Naive thymus-derived CD8-positive, alpha-beta T cell (primary cell): ENCODE measurements at places on chromosomes 5 and 9. TPM values are rescaled to one million over a fixed set of nuclear protein-coding genes. Genes with fewer than 3 reads are reported as not detected.

DNA sequence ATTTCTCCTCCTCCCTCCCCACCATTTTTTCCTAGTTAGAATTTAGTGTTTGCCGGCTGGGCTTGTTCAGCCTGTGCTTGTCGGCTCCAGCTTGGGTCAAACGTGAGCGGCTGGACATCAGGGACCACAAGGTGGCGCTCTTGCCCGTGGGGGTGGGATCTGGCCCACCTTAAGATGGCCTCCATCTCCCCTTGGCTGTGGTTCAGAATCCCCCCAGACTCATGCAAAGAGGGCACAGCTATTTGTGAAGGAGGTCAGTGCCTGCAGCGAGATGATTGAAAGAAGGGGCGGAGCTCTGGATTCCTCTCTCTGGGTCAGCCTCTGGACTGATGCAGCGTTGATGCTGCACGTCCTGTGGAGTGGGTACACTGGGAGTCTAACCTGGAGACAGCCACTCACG lies 283.3 kb upstream of the TUT7 start:
- DNase-seq, result no peak

DNA sequence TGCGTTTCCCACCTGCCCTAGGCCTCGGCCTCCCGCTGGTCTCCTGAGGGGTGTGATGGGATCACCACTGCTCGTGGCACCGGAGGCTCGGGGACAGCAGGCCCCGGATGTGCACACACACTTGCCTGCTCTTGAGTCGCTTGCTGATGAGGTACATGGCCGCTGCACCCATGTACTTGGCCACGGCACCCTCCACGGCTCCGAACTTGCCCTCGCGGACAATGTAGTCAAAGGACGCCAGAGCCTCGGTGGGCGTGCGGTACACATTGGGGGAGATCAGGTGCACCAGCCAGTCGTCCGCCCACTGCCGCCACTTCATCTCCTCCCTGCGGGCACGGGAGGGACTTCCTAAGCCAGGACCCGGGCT lies 4.7 kb downstream of the PTGES2 start:
- DNase-seq, result no peak

CCNI2 gene
- 1.7 TPM for polyA plus RNA-seq

GOLM1 gene
- 0.83 TPM for polyA plus RNA-seq

GRCh38 chr5:179292681-179293635 lies 52.3 kb downstream of the ADAMTS2 start:
- no peak for DNase-seq

DNA sequence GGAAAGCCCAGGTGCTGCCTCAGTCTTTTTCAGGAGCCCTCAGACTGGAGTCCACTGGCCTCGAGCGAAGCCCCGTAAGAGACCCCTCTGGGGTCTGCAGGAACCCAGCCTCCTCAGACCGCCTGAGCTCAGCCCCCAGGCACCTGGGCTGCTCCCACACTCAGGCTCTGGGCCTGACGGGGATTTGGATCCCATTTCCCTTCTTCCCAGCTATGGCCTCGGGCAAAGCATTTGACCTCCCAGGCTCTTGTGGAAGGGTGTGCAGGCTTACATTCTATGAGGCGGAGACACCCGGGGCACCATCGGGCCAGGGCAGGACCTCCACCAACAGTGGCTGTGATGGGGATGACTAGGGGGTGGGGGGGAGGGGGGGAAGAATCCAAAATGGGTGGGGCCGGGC lies 4.5 kb downstream of the AGPAT2 start:
- no peak for DNase-seq

GRCh38 chr9:112789473-112789872 lies 38.9 kb downstream of the SNX30 start:
- no peak for DNase-seq

ZNG1C gene
- 20.3 TPM for polyA plus RNA-seq

DNA sequence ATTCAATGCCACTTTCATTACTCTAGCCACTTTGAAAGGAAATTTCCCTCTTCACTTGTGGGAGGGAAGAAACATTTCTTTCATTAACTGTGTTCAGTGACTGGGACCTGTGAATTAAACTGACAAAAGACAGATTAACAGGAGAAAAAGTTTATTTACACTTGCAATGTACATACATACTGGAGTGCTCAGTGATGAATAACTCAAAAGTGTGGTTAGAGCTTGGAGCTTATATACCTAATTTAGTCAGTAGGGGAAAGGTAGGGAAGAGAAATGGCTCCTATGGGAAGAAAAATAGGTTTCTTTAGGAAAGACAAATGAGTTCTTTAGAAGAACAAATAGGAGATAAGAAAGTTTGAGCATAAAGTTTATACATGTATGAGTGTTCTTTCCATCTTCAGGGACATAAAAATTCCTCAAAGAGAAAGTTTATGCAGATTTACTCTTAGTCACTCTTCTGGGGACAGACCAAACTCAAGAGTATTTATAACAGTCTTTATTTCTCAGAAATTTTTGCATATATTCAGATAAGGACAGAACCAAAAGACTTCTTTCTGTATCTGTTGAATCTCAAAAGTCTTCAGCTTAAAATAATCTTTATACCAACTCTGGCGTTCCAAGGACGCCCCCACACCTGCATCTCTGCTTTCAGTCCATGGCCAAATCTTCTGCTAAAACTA lies 120.0 kb upstream of the RAI14 start:
- DNase-seq, result no peak

DNA sequence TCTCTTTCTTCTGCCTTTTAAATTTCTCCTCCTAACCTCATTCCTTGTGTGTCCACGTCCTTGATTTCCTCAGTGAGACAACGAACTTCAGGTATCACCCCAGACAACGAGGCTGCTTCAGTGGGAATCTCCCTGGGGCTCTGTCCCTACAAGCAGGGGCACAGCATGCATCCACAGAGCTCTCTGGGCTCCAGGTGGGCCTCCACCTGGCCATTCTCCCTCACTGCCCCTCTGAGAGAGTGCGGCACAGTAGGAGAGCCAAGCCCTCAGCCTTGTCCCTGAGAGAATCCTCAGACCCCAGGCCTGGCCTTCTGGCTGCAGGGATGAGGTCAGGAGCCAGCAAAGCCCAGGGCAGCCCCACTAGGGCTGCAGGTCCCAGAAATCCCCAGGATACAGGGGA lies 105.3 kb downstream of the LHFPL2 start:
- DNase-seq, result no peak

- DNase-seq, result no peak
Measured at GRCh38 chr5:146240951-146241350, 37.5 kb downstream of the RBM27 start.

DNA sequence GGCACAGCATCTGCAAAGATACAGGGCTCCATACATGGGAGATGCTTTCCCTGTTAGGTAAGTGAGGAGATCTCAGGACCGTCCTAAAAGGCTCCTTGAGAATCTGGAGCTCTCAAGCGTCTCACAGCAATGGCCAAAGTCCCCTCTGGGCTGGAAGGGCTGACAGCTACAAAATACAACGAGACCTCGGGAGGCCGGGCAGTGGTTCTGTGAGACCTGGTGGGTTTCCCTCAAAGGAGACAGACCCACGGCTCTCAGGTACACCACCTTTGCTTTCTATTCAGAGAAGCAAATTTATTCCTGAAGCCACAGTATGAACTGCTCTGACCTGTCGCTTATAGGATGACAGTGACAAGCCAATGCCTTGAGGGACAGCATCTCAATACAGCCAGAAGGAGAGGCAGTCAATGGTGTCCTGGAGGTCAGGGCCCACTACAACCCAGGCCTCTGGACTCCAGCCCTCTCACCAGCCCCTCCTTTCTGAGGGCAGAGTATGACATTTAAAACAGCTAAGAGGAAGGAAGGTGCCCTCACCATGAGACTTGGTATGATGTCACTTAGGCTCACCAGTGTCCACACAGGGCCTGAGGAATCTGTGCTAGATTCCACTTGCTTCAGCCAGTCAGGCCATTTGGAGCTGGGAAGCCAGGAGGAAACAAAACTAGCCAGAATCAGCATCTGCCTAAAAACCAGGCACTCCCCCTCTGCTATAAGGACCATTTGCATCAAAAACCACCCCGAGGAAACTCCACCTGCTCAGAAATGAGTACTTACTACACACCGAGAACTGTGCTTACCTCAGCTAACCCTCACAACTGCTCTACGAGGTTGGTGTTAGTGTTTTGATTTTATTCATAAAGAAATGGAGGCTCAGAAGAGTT lies 86.5 kb upstream of the FSTL4 start:
- DNase-seq, result no peak

CDH12 gene
- polyA plus RNA-seq, result not detected

GRCh38 chr9:114631166-114631565 lies 20.1 kb downstream of the TMEM268 start:
- DNase-seq, result no peak

CNTNAP3 gene
- polyA plus RNA-seq, result not detected

DNA sequence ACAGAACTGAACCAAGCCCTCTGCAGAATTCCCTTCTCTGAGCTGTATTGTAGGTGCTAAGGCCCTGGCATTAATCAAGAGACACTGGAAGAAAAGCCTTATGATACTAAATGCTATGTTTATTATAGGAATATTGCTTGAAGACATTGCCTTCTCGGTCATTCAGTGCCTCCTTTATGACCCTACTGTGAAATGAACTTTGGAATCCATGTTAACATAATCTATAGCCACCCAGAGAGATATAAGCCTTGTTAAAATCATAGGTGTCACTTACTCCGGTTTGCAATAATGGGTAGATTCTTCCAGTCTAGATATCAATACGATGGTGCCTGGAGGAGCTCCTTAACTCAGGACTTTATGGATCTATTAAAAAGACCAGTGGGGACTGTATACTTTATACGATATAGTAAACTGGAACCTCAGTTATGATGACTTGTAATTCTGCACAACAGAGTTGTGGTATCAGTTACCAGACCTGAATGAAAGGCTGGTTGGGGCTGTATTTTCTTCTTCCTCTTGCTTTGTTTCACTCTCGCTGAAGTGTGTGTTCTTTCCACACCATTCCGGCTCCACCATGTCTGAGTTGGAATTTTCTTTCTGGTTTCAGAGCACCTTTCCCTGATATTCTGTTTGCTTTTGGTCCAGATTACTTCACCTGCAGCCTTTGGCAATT lies 154.5 kb downstream of the DROSHA start:
- DNase-seq, result no peak

- no peak for DNase-seq
Measured at GRCh38 chr5:7419846-7420245, 23.9 kb downstream of the ADCY2 start.

DNA sequence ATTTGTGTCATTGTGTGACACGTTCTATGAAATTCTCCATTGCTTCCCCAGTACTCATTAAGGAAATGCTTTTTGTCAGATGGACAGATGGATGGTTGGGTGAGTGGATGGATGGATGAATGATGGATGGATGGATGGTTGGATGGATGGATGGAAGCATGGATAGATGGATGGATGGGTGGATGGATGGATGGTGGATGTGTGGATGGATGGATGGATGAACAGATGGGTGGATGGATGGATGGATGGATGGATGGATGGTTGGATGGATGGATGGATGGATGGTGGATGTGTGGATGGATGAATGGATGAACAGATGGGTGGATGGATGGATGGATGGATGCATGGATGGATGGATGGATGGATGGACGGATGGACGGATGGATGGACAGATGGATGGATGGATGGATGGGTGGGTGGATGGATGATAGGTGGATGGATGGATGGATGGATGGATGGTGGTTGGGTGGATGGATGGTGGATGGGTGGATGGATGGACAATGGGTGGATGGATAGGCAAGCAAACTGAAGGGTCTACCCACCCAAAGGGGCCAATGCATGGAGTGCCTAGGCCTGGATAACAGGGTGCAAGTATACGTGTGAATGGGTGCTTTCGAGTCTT lies 24.0 kb upstream of the GTF3C5 start:
- DNase-seq, result no peak

ARHGEF39 gene
- polyA plus RNA-seq, result 0.24 TPM

DNA sequence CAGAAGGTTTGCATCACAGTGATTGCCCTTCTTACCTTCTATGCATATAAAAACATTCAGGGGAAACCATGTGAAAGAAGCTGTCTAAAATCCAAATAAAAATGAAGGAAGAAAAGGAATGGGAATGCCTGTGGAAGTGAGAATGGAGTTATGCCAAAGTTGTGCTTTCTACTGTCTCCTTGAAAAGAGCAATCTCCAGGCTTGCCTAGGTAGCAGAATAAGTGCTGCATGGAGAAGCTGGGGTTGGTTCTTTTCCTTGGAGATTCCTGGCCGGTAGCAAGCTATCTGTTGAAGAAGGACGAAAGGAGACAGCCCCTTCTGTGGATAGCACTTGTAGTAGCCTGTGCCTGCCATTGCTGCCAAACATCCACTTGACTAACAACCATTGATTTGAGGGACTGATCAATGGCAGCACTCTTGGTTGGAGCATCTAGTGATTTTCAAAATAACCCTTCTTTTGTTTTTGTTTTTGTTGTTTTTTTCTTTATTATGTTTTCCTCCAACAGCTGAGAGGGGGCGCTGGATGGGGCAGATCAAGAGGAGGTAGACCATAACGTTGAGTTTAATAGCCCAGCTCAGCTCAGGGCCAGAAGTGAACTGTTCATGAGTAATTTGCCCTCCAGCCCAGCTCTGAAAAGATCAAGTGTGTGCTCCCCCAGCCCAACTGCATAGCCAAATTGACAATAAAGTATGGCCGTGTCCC lies 1.6 kb downstream of the PLCXD3 start:
- DNase-seq, result no peak

PLAC8L1 gene
- polyA plus RNA-seq, result not detected

PDE6A gene
- polyA plus RNA-seq, result not detected

FLT4 gene
- polyA plus RNA-seq, result 2.8 TPM

- DNase-seq, result no peak
Measured at GRCh38 chr5:52342361-52342760, 445.4 kb upstream of the ITGA1 start.

DNA sequence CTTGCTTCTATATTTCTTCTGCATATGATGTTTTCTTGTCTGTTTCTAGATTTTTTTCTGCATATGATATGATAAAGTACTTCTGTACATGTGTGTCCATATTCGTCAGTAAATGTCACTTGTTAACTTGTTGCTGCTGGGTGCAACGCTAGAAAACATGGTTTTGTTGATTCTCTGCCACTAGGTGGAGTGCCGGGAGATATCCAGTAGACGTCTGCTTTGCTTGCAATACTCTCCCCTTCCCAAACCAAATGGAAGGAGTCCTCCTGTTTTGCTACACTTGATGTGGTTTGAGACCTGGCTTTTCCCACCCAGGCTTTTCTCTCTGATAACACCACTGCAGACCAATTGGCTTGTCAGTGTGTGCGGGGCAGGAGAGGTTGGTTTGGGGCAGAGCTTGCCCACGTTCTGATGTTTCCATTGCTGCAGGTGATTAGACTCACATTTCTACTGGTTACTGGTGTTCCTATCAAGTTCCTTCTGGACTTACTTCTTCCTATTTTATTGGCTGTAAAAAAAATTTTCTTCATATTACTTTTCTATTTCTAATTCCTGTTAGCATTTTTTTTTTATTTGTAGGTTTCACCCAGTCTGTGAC lies 900.0 kb upstream of the CDH10 start:
- DNase-seq, result no peak

GABRG2 gene
- 0.64 TPM for polyA plus RNA-seq
